ENCODE measurements at places on chromosomes 2 and 18. TPM values are rescaled to one million over a fixed set of nuclear protein-coding genes. Genes with fewer than 3 reads are reported as not detected.

GRCh38 chr2:10535703-10536102 lies 87.6 kb upstream of the ODC1 start:
- DNase-seq = no peak

DNA sequence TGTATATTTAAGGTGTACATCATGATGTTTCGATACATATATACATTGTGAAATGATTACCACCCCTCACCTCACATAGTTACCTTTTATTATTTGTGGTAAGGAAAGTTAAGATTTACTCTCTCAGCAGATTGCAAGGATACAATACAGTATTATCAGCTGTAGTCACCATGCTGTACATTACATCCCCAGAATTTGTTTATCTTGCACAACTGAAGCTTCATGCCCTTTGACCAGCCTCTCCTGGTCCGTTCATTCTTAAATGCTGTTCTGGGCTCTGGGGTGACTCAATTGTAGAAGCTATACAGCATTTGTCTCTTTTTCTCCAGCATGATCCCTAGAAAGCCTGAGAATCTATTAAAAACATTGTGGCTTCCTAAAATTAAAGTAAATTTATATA lies 90.8 kb downstream of the PTPRM start:
- no peak for DNase-seq

DNA sequence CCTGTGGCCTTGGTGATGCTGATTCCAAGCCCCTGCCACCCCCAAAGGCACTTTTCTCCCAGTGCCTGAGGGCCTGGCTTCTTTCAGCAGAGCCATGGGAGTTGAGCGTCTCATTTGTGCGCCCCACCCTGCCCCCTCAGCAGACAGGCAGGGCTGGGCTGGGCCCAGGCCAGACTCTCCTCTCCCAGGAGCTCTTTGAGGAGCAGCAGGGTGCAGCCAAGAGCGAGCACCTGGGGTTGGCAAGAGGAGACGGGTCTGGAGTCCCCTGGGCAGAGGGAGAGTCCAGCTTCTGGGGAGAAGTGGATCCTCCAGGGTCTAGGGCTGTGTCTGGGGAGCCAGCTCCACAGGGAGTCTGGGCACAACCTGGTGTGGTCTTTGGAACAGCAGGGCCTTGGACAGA lies 21.2 kb downstream of the NPPC start:
- DNase-seq = no peak

FLACC1 gene
- 0.04 TPM for polyA plus RNA-seq

DNA sequence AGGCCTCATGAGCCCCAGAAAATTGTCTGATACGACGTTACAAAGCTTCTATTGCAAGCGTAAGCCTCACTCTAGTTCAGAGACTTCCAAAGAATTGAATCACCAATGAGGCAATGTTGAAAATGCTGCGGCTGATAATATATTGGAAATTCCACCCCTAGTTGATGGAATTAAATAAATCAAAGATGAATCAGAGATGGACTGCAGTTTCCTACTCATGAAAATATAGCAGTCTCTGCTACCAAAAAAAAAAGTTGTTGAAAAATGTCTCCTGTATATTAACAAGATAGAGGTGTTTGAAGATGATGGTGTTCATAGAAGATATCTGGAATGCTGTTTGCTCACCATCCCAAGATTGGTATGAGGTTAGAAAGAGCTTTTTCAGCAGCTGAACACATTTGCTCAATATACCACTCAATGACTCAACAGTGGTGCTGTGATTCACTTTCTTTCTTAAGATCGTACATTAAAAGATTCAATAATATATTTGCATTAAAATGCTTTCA lies 99.8 kb upstream of the ARHGAP28 start:
- peak; percentile 90 for DNase-seq

DNA sequence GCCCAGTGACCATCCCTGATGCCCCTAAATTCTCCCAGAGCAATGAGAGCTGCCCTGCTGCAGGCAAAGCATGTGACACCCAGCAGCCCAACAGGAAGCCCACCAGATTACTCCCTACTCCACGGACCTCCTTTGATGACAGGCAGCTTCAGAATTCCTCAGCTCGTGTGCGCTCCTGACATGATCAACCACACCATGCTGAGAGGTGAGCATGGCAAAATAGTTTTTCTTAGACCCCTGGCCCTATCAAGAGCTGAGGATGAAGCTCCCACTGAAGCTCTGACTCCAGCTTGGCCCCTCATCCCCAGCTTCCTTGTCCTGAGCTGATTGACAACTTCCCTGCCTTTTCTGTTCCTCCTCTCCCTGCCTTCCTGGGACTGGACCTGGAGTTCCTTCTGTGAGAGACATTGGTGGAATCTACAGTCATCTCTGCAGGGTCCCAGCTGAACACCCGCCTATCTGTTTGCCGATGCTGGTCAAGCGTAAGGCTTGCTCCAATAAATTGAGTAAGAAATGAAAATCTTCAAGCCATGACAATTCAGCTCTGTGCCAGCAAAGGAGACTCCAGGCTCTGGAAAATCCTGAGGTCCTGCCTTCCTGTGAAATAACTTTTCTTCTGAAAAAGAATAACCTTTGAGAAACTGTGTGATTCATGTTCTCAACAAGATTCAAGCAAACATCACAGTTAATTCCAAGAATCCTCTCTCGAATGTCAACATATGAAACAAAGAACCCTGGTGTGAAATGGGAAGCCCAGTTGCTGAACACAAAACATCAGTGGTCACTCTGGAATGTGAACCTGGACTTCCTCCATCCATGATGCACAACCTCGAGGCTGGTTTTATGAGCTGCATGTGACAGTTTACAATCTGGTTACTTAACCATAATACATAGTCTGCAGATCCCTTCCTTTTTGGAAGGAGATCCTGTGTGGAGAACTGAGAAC lies 201.1 kb downstream of the SPP2 start:
- DNase-seq = peak; percentile 74

AFF3 gene
- polyA plus RNA-seq = not detected

SOS1 gene
- polyA plus RNA-seq = 2.9 TPM

DNA sequence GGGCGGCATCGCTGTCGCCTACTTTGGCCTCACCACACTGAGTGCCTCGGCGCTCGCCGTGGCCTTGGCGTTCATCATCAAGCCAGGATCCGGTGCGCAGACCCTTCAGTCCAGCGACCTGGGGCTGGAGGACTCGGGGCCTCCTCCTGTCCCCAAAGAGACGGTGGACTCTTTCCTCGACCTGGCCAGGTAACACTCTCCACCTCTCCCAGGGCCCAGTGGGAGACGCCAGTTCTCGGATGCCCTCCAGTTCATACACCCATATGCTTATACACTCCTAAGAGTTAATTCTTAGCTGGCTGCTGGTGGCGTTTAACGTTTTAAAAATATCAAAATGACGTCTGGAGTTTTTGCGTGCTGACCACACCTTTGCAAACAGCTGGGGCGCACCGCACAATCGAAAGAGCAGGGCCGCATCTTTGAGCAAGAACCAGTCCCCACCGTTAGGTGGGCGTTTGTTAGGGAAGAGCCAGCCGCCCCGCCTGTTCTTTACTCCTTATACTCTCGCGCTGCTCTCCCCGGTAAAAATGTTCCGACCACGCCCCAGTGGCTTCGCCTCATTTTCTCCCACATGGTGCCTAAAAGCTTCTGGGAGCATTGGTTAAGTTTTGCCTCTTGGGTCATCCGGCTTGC lies 899 bp downstream of the SLC1A4 start:
- peak; percentile 21 for DNase-seq

DNA sequence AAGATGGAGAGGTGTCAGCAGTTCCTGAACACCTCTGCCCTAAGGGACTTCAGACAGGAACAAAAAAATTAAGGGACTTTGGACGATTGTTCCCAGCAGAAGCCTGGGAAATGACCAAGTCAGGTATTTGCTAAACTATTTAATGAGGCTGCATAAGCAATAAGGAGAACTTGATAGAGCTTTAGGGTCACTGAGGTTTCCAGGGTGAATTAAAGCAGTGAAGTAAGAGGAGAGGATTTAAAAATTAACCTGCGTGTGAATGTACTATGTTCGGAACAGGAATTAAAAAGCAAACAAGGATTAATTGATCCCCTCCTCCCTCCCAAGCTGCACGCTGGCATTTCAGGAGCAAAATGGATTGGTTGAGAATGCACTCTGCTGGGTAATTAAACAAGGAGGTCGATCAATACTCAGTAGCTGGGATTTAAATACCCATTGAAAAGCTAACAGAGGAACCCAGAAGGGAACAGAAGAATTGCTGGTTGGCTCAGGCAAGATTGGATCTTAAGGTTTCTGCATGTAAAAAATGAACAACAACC lies 157.2 kb downstream of the RNF152 start:
- DNase-seq = no peak

IGFBP2 gene
- polyA plus RNA-seq = 55.5 TPM

SIX3 gene
- not detected for polyA plus RNA-seq

GRCh38 chr2:8412082-8412481 lies 269.8 kb upstream of the ID2 start:
- no peak for DNase-seq

VIL1 gene
- 0.01 TPM for polyA plus RNA-seq

GRCh38 chr2:24404491-24404921 lies 44.2 kb upstream of the ITSN2 start:
- no peak for DNase-seq

All from foreskin keratinocyte (primary cell).